ENCODE measurements at places on chromosomes 7 and 10. TPM values are rescaled to one million over a fixed set of nuclear protein-coding genes. Genes with fewer than 3 reads are reported as not detected.
A peak's percentile ranks its signal among the peaks of the same experiment; 100 is the strongest.

DNA sequence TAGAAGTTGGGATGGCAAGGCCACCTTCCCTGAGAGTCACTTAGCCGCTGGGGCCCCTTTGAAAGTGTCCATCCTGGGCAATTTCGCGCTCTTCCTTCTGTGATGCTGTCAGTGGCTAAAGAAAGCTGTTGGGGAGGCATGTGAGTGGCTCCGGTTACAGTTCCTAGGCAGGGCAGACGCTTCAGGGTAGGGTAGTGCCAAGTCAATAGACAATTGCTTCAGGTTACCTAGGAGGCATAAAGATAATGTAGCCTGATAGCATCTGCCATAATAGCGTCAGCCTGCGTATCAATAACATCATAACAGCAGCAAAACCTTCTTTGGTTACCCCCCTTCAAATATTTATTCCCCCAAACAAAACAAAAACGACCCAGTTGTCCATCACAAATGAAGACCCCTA is at the start of gene FAM107B:
Gene FAM107B, minus strand, starts transcription at position 101 of the 400 bp plus-strand sequence. CDS start 234 bp downstream, outside the sequence.
- no peaks in the 10 kb centered on the region for H3K27me3 ChIP-seq
- H3K4me1 ChIP-seq: no peaks in the 10 kb centered on the region
- H3K27ac ChIP-seq: peak within 1 kb of the TSS; percentile 32
- H3K4me3 ChIP-seq: no peak within 1 kb of the TSS
- H3K36me3 ChIP-seq: no peaks in the 10 kb centered on the region

Gene DLX5
- total RNA-seq: not detected

DNA sequence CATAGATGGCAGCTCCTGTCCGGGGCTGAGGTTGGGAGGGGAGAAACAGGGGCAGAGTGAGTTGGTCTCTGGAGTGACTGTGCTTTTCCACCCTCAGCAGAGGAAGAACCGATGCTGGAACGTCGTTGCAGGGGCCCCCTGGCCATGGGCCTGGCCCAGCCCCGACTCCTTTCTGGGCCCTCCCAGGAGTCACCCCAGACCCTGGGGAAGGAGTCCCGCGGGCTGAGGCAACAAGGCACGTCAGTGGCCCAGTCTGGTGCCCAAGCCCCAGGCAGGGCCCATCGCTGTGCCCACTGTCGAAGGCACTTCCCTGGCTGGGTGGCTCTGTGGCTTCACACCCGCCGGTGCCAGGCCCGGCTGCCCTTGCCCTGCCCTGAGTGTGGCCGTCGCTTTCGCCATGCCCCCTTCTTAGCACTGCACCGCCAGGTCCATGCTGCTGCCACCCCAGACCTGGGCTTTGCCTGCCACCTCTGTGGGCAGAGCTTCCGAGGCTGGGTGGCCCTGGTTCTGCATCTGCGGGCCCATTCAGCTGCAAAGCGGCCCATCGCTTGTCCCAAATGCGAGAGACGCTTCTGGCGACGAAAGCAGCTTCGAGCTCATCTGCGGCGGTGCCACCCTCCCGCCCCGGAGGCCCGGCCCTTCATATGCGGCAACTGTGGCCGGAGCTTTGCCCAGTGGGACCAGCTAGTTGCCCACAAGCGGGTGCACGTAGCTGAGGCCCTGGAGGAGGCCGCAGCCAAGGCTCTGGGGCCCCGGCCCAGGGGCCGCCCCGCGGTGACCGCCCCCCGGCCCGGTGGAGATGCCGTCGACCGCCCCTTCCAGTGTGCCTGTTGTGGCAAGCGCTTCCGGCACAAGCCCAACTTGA is 2.7 kb downstream of the REPIN1 start:
- H3K27me3 ChIP-seq: no peaks in the 10 kb centered on the region
- no peak for DNase-seq
- no peak overlapping the region for H3K4me3 ChIP-seq

Gene USP54
- total RNA-seq: 54.8 TPM

GRCh38 chr10:58734664-58735063 is 222.0 kb downstream of the BICC1 start:
- no peak overlapping the region for H3K27ac ChIP-seq
- H3K4me1 ChIP-seq: no peaks in the 10 kb centered on the region
- no peaks in the 10 kb centered on the region for H3K36me3 ChIP-seq
- DNase-seq: no peak
- no peaks in the 10 kb centered on the region for H3K27me3 ChIP-seq
